ENCODE measurements at places on chromosomes 1 and 21. TPM values are rescaled to one million over a fixed set of nuclear protein-coding genes. Genes with fewer than 3 reads are reported as not detected.
A peak's percentile ranks its signal among the peaks of the same experiment; 100 is the strongest.

DNA sequence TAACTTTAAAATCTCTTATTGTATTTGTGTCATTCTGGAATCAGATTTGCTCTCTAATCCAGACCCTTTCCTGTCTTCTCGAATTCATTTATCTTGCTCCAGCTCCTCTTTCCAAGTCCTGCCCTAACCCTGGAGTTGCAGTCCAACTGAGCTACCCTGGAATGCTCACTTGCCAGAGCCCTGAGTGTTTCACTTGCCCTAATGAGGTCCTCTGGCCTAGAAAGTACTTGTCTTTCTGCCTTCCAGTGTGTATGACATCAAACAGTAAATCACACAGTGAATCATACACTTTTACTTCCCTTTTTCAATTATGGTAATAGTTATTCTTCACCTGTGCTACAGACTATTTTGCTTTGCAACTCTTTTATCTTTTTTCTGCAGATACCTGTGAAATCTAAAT is 96.9 kb downstream of the NEK7 start:
- no peak for DNase-seq

GRCh38 chr1:109199710-109200109 is 14.0 kb upstream of the SARS1 start:
- no peak for DNase-seq

GRCh38 chr1:153572569-153573015 is 6.9 kb upstream of the S100A2 start:
- DNase-seq, result peak; percentile 81

DNA sequence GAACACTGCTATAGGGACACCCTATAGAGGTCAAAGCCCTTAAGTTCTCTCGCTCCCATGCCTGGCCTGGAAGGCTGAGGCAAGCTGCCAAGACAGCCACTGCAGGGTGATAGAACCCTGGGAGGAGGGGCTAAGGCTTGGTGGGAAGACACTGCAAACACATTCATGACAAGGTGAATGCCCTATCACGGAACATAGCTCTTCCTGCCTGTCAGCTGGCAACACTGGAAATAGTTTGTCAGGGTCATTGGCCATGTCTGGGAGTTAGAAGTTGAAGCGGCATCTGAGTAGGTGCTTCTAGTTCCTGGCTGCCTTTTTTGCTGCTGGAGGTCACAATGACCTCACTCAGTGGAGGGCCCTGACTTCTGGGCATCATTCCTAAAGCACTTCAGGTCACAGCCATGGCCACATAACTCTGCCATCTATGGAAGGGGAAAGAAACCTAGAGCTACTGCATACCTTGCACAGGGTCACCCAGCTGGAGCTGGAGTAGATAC is 4.2 kb downstream of the FABP3 start:
- DNase-seq, result no peak

The LMX1A gene
- not detected for total RNA-seq

The MIXL1 gene
- not detected for total RNA-seq

The OR10J1 gene
- not detected for total RNA-seq

The C4BPA gene
- total RNA-seq, result not detected
